ENCODE measurements at places on chromosomes 1 and 21. TPM values are rescaled to one million over a fixed set of nuclear protein-coding genes. Genes with fewer than 3 reads are reported as not detected.

- no peak for DNase-seq
Measured at GRCh38 chr1:243438815-243439214, 183.0 kb downstream of the SDCCAG8 start.

GRCh38 chr1:192824511-192824910 lies 15.7 kb downstream of the RGS2 start:
- no peak for DNase-seq

DNA sequence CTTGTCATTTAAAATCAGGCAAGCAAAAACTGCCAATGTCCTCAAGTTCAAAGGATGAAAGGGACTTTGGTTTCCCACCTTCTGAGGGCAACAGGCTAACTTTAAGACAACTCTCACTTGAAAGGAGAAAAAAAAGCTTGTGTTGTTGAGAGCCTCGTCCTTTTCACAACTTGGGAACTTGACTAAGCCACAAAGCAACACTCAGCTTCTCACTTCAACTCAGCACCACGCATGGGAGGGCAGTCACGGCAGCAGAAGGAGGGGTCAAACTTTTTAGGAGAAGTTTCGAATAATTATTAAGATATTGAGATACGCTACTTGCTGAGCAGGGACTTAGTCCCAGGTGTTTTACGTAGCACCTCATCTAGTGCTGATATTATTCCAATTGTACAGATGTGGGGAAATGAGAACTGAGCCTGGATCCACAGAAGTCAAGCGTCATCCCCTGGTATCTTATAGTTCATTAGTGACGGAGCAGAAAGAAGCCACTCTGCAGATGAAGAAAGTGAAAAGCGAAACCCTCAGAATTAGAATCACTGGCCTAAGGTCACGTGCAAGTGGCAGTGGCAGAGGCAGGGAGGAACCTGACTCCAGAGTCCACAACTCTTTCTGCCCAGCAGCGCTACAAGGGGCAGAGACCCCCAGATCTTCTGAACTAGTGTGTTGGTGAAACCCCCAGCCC lies 83.6 kb downstream of the JAK1 start:
- peak; percentile 60 for DNase-seq

DNA sequence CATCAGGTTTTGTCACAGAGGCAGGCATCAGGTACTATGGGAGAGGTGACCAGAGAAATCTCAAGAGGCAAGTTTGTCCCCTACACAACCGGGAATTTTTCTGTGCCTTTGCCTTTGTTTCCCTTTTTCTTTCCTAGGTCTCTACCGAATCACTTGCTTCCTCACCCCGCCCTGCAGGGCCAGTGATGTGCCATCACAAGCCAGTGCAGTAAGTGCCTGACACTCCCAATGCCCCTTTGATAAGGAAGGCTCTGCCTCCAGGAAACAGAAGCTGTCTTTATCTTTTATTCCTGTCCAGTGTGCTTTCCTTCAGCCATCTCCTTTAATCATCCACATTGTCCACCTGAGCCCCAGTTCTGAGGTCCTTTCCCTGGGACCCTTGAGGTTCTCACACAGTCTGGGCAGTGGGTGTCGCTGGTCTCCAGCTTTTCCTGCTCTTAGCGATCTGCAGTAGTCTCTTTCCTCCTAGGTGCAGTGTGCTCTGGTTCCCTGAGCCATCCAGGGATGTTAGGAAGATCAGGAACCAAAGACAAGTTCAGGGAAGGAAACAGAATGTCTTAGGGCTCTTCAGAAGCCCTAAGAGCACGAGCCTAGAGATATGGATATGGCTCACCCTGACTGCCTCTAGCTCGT lies 36.6 kb downstream of the GJA5 start:
- DNase-seq, result peak; percentile 64

DNA sequence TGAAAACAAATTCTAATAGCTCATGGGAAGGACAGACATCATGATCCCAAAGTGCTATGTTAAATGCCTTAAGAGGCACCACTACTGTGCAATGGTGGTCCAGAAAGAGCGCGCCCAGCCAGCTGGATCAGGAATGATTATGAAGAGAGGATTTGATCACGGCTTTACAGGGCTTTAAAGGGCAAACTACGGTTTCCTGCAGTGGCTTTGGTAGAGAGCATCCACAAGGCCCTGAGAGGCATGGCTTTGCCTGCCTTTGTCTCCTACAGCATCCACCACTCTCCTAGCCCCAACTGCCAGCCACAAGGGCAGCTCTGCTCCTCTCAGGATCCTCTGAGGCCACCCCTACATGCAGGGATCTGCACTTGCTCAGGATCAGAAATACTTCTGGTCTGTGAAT lies 40.7 kb downstream of the ZNF281 start:
- no peak for DNase-seq

- peak; percentile 27 for DNase-seq
Measured at GRCh38 chr1:54404939-54405897, 976 bp downstream of the SSBP3 start.

DNA sequence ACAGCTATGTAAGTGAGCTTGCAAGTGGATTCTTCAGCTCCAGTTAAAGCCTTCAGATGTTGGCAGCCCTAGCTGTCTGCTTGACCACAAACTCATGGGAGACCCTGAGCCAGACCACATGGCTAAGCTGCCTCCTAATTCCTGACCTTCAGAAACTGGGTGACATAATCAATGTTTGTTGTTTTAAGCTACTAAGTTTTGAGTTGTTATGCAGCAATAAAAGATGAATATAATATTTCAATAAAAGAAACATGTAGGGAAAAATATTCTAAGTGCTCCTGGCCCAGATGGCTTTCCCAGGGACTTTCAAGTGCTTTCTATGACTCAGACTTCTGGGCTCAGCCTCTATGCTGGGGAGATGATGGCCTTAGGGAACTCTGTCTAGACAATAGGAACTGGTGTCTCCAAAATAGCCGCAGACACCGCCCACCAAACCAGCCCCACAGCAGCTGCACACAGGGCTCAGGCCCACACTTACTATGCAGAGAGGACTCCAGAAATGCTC lies 20.3 kb upstream of the AZIN2 start:
- DNase-seq, result no peak

DNA sequence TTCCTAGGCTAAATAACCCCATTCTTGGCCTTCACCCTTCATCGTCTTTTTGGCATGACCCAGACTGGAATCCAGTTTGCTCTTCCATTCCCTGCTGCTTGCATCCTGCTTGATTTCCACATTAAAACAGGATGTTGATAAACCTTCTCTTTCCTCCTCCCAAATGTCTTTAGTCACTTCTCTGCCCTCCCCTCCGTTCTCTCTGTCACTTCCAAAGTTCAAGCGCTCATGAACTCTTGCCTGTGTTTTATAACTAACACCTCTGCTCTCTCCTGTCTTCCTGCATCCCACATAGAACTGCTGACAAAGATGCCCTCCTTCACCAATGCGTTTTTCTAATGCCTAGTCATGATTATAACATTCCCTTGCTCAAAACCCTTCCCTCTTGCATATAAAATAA lies 65.6 kb upstream of the SLC44A3 start:
- DNase-seq, result no peak

GRCh38 chr1:200041337-200042118 lies 14.0 kb downstream of the NR5A2 start:
- DNase-seq, result no peak

GRCh38 chr1:103170609-103171008 lies 62.3 kb upstream of the COL11A1 start:
- DNase-seq, result no peak

- no peak for DNase-seq
Measured at GRCh38 chr1:39360731-39361130, 130.7 kb upstream of the BMP8A start.

GRCh38 chr21:44874497-44875315 lies 1.2 kb upstream of the PTTG1IP start:
- DNase-seq, result peak; percentile 43

- DNase-seq, result no peak
Measured at GRCh38 chr1:222641269-222641948, 23.5 kb downstream of the MIA3 start.

GRCh38 chr1:206925106-206925736 lies 3.5 kb upstream of the FCMR start:
- peak; percentile 80 for DNase-seq

- no peak for DNase-seq
Measured at GRCh38 chr1:109815809-109816174, 52.1 kb upstream of the EPS8L3 start.

DNA sequence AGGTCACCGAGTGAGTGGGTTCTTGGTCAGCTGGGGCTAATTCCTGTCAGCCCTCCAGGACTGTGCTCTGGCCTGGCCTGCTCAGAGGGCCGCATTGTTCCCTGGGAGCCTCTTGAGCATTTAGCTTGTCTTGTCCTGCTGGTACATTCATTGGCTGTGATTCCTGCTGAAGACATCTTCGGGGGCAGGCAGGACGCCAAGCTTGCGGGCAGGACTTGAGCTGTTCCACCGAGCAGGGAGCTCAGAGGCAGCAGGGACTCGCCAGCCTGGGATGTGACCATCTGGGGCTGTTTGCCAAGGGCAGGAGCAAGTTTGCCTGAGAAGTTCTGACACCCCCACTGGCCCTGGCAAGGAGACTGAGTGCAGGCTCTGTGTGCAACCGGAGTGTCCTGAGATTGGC lies 7.0 kb upstream of the SLC26A9 start:
- DNase-seq, result no peak

- peak; percentile 93 for DNase-seq
Measured at GRCh38 chr1:6624710-6625583, at the start of gene THAP3. Gene THAP3, plus strand, starts transcription at chr1:6624868. Its CDS starts 351 bp downstream, at chr1:6625219.

- no peak for DNase-seq
Measured at GRCh38 chr1:33849211-33849610, 14.7 kb upstream of the HMGB4 start.

- DNase-seq, result no peak
Measured at GRCh38 chr1:115203287-115203686, 114.0 kb upstream of the TSPAN2 start.

POU3F1 gene
- total RNA-seq, result 0.15 TPM

IRF6 gene
- total RNA-seq, result 3.8 TPM

EPHA8 gene
- not detected for total RNA-seq

CYP2J2 gene
- not detected for total RNA-seq

PGBD5 gene
- total RNA-seq, result 0.90 TPM
